ENCODE measurements at places on chromosomes 3 and 15.

GRCh38 chr15:71934446-71934845, 124.1 kb downstream of the NR2E3 start:
- DNase-seq, result no peak

GRCh38 chr15:76866008-76866407, 39.1 kb downstream of the SCAPER start:
- DNase-seq, result no peak

GRCh38 chr3:99789011-99789721, 28.5 kb upstream of the CMSS1 start:
- DNase-seq, result peak; percentile 65

- no peak for DNase-seq
These were observed 61.4 kb upstream of the ARHGEF26 start for GRCh38 chr3:154059833-154060232.

GRCh38 chr3:49841126-49841696, 15.2 kb downstream of the TRAIP start:
- no peak for DNase-seq

DNA sequence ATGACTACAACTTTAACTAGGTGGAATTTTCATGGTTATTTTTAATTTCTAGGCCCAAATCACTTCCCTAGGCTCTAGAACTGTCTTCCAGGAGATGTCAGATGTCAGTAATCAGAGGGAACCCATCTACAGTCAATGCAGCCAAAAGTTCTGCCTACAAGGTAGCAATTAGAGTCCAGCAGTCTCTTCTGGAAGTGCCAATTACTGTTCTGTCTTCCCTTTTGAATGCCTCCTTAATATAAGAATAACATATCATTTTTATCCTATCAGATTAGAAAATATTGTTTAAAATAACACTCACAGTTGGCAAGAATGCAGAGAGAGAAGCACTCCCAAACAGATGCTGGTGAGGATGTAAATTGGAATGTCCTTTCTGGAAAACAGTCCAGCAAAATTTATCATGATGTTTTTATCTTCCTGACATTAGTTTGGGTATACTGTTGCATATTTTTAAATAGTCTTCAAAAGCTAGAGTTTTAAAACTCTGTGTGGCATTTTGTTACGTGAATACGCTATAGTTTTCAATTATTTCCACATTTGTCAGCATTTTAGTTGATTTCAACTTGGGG, 543.7 kb downstream of the FHIT start:
- no peak for DNase-seq

DNA sequence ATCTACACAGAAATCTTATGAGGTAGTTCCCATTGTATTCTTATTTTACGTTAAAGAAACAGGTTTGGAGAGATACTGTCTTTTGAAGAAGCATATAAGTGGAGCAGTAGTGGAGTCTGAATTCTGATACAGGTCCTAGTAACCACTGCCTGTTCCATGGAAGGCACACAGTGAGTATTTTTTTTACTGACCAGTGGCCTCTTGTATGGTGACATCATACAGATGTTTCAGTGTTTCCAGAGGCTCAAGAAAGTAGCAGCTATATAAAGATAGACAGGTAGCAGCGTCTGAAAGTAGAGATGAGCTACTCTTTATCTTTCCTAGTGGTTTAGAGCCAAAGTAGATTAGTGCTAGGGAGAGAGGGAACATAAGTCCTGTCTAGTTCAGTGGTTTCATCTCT, 173.5 kb downstream of the LPP start:
- no peak for DNase-seq

DNA sequence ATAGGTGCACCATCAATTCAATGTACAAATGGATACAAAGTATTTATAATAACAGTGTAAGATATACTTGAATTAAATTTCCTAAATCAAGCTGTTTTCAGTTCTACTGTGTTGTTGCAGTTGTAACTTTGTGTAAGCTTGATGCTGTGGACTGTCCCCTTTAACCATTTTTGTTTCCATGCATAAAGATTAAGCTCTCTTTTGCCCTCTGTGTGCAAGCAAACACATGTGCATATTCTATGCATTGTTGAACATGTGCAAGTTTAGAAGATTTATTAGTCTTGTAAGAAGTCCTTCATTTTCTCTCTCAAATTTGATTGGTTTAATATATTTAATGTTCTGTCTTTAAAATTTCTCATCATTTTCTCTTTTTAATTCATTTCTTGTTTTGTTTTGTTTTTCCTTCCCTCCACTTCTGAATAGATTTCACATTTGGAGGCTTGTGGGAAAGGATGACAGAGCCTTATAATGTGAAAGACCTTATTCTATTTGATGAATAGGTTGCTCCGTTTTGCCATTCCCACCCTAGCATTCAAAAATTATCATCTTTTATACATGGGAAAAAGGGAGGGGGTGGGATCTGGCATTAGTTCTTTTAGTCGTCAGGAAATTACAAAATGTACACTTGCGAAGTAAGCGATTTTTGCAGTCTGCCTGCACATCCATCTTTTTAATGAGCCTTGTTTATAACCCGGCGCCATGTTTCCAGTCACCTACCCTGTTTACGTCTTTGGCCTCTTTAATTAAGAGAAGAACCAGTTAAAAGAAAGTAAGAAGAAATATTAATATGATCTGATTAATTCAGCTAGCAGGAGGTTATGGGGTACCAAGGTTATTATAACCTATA, 961.5 kb upstream of the NR2F2 start:
- no peak for DNase-seq

GRCh38 chr3:3334491-3334890, 155.0 kb upstream of the CRBN start:
- DNase-seq, result no peak
